ENCODE measurements at places on chromosomes 4 and X.

- no peak for DNase-seq
Measured at GRCh38 chr4:123555233-123555806, 158.7 kb downstream of the SPRY1 start.

GRCh38 chr4:81756973-81757372, 285.3 kb upstream of the RASGEF1B start:
- DNase-seq = no peak

- no peak for DNase-seq
Measured at GRCh38 chr4:122533841-122534240, 77.3 kb upstream of the IL2 start.

DNA sequence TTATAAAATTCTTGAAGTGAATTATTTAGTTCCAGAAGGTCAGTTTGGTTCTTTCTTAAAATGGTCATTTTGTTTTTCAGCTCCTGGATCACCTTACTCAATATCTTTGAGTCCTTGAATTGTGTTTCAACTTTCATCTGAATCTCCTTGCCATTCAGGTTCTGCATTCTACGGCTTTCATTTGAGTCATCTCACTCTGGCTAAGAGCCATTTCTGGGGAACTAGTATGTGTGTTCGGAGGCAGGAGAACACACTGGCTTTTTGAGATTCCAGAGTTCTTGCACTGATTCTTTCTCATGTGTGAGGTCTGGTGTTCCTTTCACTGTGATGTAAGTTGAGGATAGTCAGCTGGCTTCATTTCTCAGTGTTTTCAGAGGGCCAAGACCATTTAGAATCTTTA, 708.4 kb upstream of the FRG1 start:
- DNase-seq = no peak

DNA sequence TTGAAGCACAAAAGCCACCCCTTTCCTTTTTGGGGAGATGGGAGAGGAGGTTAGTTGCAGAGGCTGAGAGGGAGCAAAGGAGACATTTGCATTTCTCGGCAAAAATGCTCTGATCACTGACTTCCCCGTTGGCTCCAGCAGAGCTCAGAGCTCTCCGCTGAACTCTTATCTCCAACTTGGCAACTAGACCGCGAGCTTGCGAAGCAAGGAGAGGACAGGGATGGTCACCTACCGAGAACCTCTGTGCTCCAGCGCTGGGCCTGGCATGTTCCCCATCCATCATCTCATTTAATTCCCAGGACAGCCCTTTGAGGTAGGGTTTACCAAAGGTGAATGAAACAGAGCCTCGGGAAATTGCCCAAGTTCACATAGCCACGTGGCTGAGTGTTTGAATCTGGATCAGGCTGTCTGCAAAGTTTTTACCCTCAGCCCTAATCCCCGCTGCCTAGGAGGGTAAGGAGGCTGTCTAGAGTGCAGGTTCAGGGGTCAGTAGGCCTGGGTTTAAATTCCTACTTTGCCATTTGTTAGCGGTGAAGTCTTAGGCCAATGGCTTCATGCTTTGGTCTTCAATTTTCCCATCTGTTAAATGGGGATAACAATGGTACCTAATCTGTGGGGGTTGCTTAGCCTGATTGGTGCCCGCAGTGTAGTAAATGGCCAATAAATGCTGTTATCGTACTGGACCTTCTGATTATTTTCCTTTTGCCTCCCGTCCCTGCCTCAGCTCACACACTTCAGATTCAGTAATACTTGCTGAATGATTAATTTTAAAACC, 3.8 kb upstream of the CITED1 start:
- no peak for DNase-seq

DNA sequence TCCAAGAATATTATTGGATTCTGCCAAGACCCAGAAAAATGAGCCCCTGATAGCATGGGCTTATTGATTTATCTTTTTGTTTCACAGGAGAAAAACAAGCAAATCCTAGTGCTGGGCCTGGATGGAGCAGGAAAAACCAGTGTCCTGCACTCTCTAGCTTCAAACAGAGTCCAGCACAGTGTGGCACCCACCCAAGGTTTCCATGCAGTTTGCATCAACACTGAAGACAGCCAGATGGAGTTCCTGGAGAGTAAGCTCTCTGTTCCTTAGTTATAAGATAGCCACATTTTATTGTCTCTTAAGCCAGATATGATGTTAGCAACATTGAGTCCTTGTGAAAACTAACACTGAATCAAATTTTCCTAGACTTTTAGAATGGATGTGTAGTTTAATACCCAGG, 5.5 kb downstream of the ARL9 start:
- no peak for DNase-seq

GRCh38 chr4:69322055-69322454, 41.8 kb downstream of the UGT2B28 start:
- no peak for DNase-seq

- DNase-seq = no peak
Measured at GRCh38 chr4:139738846-139739613, 73.4 kb downstream of the MGST2 start.

GRCh38 chr4:38509551-38509950, 154.4 kb upstream of the KLF3 start:
- DNase-seq = no peak

GRCh38 chr4:30721185-30722091, 1.3 kb downstream of the PCDH7 start:
- DNase-seq = no peak

DNA sequence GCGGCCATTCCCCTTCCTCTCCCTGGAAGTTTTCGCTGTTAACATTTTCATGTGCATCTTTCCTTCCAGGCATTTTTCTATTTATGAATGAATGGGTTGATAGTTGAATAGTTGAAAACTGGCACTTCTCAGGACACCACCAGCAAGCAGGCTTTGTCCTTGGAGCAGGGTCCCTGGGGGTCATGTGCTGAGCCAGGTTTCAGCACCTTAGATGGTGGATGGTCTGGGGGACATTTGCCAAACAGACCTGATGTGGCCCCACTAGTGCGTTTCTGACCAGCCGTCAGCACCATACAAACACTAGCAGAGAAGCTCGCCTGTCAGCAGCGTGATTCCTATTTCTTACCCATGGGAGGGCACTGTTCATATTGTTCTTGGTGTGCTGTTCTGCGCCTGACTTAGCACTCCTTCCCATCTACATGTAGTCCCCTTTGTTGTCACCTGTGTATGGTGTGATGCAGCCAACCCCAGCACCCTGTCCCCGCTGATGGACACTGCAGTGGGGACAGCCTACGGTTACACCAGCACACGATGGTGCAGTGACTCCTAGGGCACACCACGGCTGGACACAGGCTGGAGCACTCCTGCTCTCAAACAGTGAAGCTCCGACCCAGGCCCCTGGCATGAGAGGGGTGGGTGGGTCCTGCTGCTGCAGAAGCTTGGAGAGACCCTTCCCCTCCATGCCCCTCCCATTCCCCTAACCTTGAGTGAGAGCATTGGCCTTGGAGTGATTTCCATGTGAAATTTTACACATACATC, 27.2 kb upstream of the WFS1 start:
- no peak for DNase-seq

DNA sequence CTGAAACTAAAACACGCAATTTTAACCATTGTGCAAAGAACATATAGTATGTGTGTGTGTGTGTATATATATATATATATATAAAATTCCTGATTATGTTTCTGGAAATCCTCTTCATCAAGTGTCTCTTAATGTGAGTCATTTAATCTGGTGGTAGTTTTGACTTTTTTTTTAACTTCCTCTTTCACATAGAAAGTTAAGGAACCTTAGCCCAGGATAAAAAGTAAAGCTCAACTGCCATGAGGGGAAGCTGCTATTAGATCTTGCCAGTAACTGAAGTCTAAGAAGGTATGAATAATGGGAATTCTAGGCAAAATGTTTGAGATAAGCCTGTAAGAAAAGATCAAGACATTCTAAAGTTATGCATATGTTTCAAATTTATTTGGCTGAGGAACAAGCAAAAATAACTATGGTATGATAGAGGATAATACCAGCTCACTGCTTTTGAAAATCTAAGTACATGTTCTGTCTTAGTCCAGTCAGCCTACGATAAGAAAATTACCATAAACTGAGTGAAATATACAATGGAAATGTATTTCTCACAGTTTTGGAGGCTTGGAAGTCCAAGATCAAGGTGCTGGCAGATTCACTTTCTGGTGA, 757.0 kb downstream of the TRAM1L1 start:
- DNase-seq = no peak

- DNase-seq = no peak
Measured at GRCh38 chr4:23312686-23313085, 577.2 kb downstream of the PPARGC1A start.

- no peak for DNase-seq
Measured at GRCh38 chr4:150079081-150079581, 886 bp downstream of the DCLK2 start.

DNA sequence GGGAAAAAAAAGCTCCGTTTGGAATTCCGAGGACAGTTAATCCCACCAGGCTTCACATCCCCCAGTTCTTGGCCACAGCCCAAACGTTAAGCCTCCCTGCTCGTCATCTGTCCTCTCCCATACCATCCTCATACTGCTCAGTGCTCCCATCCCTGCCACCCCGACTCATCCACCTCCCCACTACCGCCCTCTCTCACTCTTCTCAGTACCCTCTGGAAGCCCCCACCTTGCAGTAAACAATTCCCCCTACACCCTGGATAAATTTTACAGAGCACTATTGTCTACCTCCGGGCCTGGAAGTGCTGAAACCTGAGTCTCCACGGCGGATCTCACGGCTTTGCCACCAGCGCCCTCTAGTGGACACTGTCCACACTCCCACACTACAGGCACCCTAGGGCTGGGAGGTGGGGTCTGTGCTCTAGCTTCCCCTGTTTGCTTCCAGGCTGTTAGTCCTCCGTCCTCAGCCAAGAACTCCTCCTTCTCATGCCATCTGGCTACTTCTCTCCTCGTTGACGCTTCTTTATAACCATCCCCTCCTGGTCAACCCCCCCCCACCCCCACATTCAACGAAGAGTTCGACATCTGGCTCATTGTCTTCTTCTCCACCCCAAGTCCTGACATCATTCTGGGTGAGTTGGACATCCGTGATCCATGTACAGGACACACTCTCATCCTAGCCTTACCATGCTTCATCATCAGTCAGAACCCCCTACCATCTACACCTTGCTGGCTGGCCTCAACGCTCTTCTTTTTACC, 54.5 kb downstream of the RTL9 start:
- peak; percentile 15 for DNase-seq

DNA sequence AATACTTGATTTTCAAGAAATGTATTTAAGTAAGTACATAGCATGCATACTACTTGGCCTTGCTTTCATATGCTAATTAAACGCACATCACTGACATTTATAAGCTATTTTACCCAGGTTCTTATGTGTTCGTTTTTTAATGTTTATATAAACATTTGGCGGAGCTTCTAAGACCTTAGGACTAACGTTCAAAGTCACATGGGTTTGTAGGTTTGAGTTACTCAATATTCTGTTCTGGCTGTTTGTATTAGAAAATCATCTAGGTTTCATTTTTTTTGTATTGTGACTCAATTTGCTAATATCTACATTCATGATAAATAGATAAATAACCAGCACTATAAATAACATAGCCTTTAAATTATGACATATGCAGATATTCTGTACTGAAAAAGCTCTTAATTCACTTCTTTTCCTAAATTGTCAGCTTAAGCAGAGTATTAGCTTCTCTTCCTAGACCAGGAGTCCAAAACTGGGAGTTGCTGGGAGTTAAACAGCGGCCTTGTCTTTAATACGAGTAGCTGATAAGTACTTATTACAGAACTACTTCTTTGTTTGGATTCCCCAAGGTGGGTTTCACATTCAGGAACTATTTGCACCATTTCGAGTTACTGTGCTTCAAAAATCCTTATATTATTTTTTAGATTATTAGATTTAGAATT, 42.0 kb downstream of the GUCY1B1 start:
- no peak for DNase-seq

DNA sequence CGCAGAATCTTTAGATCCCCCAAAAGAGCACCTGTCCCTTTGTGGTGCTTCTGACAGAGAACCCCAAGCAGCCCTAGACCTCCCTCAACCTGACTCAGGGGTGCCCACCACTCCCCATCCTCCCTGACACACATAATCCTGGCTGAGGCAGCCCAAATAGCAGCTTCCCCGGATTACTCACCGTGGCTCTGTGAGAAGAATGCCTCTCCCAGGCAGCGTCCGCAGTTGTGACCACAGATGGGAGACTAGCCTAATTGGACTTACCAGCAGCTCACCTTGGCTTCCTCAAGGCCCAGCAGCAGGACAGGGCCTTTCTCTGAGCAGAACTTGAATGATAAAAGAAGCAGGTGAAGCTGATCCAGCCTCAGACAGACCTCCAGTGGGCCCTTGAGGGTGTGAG, 10.3 kb upstream of the ODAPH start:
- DNase-seq = no peak

GRCh38 chr4:121192013-121192412, 27.9 kb upstream of the TNIP3 start:
- DNase-seq = no peak

DNA sequence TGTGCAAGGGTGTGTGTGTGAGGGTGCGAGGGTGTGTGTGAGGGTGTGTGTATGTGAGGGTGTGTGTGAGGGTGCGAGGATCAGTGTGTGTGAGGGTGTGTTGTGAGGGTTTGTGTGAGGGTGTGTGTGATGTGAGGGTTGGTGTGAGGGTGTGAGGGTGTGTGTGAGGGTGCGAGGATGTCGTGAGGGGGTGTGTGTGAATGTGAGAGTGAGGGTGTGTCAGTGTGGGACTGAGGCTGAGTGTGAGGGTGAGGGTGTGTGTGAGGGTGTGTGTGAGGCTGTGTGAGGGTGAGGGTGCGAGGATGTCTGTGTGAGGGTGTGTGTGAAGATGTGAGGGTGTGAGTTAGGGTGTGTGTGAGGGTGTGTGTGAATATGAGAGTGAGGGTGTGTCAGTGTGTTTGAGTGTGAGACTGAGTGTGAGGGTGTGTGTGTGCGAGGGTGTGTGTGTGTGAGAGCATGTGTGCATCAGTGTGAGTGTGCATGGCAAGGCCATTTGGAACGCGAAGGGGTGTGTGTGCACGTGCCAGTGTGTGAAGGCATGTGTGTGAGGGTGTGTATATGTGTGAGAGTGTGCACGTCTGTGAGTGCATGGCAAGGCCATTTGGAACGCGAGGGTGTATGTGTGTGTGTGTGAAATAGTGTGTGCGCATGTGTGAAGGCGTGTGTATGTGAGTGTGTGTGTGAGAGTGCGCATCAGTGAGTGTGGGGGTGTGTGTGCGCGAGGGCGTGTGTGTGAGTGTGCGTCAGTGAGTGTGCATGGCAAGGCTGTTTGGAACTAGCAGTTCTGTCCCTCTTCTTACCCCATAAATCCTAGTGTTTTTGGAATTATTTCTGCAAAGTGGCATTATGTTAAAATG, 69.8 kb downstream of the RGS12 start:
- no peak for DNase-seq

GRCh38 chr4:148112231-148112982, 329.8 kb downstream of the NR3C2 start:
- DNase-seq = no peak

- no peak for DNase-seq
Measured at GRCh38 chr4:120163895-120164294, 97.2 kb upstream of the MAD2L1 start.

DNA sequence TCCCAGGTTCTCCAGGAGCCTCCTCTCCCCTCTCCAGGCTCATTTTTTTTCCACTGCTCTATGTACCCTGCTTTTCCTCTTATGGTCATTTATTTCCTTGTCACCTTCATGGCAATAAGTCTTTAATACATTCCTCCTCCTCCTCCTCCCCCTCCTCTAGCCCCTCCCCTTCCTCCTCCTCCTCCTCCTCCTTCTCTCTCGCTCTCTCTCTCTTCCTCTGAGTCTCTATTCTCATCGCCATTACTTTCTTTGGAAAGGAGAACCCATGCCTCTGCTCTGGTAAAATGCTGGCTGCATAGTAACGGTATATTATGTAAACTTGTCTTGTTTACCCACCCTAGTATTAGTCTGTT, 35.7 kb downstream of the ARHGAP24 start:
- no peak for DNase-seq

- DNase-seq = no peak
Measured at GRCh38 chrX:77455437-77455836, 8.2 kb downstream of the FGF16 start.

GRCh38 chr4:99855678-99856077, 38.5 kb downstream of the LAMTOR3 start:
- no peak for DNase-seq
